DMS 273 treated with DMSO at 0.1 percent for 48 hours (cell line): ENCODE measurements at places on chromosomes 12 and 14.
A peak's percentile ranks its signal among the peaks of the same experiment; 100 is the strongest.

DNA sequence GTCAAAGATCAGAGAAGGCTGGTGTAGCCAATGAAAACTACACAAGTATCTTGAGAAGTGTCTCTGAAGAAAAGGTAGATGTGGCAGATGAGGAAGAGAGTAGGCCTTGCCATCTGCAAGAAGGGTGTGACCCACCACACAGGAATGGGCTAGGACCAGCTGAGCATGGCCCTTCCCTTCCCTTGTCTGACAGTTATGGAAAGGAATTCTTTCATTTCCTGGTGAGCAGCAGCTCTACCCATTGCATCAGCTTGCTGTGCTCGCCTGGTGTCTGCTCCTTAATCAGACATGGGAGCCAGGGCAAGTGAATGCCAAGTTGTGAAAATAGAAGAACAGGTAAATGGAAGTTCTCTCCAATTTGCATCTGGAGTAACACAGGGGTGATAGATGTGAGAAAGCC, 145.2 kb upstream of the KRR1 start:
- DNase-seq = no peak

GRCh38 chr14:24260026-24260779, 2.8 kb downstream of the TGM1 start:
- DNase-seq = no peak

DNA sequence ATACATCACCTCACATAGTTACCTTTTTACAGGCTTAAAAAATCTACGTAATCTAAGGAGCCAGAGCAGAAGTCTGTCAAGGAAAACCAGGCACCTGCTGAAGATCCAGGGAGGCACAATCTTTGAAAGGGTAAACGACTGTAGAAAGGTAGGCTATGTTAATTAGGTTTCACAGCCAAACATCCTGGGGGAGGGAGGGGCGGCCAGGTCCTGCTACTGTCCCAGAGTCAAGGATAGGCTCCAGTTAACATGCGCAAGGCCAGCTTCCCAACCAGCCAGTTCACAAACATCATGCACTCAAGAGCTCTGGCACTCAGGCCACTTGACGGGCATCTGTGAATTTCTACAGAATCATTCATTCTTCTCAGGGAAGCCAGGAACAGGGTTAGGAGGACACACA, 22.9 kb downstream of the NIN start:
- no peak for DNase-seq

GRCh38 chr12:70757830-70758493, 120.7 kb upstream of the PTPRB start:
- DNase-seq = no peak

DNA sequence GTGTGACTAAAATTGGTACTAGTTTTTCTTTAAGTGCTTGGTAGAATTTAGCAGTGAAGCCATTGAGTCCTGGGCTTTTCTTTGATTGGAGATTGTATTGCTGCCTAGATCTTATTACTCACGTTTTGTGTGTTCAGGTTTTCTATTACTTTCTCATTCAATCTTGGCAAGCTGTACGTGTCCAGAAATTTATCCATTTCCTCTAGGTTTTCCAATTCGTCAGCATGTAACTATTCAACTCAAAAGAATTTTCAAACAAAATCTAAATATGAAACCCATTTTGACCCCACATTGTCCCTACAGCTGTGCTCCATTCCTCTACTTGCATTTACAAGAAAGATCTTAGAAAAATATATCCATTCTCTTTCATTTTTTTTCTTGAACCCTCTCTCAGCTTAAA, 1613.4 kb upstream of the SEL1L start:
- no peak for DNase-seq

- DNase-seq = no peak
Measured at GRCh38 chr12:132191715-132192553, 47.7 kb downstream of the NOC4L start.

- DNase-seq = no peak
Measured at GRCh38 chr14:69441948-69442347, 42.6 kb upstream of the PLEKHD1 start.

DNA sequence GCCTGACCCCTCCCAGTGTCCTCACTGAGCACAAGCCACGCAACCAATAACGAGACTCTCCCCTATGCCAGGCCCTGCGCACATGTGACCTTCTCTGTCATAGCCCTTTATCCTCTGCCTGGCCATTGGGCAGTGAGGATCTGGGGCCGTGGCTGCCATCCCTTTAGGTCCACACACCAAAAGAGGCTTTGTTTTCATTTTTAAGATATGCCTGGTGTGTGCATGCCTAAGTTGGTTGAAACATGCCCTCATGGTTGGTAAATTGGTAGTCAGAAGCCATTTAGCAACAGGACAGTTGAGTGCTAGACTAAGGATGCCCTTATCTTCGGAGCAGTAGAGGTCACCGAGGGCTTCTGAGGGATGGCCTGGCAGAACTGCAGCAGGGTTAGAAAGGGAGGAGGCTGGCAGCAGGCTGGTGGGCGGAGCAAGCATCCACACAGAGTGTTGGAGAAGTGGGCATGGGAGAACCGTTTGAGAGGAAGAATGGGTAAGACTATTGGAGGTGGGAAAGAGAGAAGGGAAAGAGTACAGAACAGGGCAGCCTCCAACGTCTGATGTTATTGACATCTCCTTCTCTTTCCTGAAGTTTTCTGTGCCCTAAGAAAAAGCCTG, 75.1 kb downstream of the SLC24A4 start:
- no peak for DNase-seq

- no peak for DNase-seq
Measured at GRCh38 chr14:69231486-69231885, 28.5 kb upstream of the GALNT16 start.

DNA sequence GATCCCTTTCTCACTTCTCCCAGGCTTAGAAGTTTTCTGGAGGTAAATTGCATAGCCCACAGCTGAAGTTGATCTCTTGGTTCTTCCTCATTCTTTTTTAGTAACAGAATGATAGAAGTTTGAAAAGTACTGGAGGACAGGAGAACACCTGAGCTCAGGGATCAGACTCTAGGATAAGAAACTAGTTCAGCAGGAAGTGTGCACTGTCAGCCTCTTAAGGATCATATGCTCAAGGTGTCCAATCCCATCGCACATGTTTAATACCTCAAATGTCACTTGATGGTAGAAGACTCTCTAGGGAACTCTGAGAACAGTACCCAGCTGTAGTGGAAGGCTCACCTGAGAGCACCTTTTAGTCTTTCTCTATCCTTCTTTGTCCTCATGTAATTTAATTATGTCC, 14.7 kb upstream of the LIMA1 start:
- DNase-seq = no peak

DNA sequence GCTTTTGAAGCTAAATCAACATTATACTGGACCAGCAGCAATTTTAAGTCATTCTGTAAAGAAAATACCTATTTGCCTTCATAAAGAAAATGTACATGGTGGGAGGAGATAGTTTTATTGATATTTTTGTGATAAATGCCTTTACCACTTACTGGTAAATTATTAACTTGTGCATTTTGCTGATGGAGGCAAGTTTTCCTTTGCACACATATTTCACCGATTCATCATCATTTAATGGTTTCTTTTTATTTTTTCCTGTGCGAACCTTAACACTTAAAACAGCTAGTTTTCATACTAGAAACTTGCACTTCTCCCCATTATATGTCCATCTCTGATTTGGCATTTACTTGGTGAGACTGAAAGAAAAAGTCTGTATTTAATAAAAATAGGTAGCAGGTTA, 239.3 kb downstream of the TRHDE start:
- no peak for DNase-seq

GRCh38 chr12:81974762-81975161, 215.6 kb upstream of the PPFIA2 start:
- no peak for DNase-seq

GRCh38 chr12:68040450-68041075, 51.3 kb downstream of the IFNG-AS1 start:
- DNase-seq = peak; percentile 41

- no peak for DNase-seq
Measured at GRCh38 chr14:56400109-56400825, 179.3 kb upstream of the TMEM260 start.

DNA sequence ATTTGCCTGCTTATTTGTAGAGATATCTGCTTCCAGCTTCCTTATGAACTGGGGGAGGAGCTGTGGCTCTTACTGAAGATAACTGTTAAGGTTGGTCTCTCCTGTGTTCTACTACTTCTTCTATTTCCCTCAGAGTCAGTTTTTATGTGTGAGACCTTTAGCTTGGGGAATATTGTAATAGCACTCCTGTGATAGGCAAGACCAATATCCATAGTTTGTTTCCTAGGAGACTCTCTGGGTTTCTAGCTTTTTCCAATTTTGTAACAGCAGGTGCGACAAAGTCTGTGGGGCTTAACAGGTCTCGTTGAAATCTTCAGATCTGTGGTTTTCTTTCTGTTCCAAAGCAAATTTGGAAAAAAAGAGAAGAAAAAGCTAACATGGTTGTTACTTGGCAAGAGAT, at the start of gene OR10G3:
TSS of gene OR10G3 (minus strand) at position 101 of the 400 bp plus-strand sequence. CDS start 9,332 bp downstream, outside the sequence.
- DNase-seq = no peak

GRCh38 chr12:71130521-71131069, 27.2 kb downstream of the TSPAN8 start:
- DNase-seq = no peak

DNA sequence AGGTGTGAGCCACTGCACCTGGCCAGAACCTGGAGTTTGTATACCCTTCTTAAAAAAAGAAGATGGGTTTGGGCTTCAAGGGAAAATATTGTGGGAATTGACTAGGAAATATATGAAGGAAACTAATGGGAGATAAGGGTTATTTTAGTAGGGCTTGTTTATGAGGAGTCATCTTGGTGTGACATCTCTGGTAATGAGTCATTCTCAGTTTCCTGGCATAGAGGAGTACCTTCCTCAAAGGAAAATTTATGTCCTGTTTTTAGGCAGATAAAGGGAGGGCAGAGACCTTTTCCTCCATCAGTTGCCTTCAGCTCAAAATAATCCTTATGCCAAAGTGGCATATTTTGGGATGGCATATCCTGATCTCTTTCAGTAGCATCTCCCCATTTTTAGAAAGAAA, 30.6 kb upstream of the NFKBIA start:
- no peak for DNase-seq

DNA sequence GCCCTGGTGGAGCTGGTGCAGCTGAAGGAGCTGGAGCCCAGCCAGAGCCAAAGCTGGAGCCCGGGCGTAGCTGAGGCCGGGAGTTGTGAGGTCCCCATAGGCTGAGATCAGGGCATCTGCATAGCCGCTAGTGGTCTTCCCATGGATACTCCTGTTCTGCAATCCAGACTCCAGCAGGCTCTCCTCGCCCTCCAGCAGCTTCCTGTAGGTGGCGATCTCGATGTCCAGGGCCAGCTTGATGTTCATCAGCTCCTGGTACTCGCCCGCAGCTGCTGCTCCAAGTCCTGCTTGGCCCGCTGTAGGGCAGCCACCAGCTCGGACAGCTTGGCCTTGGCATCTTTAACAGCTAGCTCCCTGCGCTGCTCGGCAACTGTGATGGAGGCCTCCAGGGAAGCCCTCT, 966.1 kb downstream of the FSCB start:
- no peak for DNase-seq

DNA sequence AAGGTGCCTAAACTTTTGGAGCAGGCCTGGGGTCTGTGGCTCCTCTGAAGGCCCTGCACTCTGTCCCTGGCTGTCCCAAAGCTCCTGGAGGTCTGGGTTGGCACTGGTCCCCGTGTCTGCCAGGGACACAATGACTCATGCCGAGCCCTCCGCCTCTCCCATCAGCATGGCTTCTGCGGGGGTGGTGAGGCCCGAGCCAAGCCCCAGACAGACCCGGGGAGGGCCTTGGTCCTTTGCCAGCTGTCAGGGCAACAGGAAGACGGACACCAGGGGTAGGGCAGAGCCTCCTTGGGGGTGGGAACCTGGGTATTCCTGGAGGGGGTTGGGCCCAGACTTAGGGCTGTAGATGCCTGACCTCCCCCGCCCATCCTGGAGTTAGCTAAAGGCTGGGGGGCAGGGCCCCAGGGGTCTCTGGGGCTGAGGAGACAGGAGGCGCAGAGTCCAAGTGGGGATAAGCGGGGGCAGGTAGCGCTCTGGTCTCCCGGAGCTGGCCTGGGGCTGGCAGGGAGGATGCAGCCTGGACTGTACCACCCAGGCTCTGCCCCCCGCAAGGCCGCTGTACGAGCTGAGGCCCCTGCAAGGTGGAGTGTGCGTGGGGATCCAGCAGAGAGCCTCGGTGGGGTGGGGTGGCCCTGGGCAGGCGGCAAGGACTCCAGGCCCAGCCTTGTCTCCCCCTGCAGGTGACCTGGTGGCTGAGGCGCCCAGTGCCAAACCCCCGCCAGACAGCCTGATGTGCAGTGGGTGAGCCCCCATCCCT, 16.4 kb upstream of the PUS1 start:
- DNase-seq = no peak

DNA sequence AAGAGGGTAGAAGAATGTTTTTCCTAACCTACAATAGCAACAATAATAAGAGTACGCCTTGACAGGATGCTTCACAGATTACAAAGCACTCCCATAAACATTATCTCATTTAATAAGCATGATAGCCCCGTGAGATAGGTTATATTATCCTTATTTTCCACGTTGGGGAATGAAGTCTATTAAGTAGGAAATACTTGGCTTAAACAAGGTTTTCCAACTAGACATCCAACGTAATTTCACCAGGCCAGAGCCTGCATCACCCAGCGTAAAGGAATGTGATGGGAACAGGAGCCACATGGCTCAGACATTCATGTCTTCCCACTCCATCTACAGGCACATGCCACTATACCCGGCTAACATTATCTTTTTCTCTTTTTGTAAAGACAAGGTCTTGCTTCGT, 223.4 kb upstream of the AMIGO2 start:
- no peak for DNase-seq

DNA sequence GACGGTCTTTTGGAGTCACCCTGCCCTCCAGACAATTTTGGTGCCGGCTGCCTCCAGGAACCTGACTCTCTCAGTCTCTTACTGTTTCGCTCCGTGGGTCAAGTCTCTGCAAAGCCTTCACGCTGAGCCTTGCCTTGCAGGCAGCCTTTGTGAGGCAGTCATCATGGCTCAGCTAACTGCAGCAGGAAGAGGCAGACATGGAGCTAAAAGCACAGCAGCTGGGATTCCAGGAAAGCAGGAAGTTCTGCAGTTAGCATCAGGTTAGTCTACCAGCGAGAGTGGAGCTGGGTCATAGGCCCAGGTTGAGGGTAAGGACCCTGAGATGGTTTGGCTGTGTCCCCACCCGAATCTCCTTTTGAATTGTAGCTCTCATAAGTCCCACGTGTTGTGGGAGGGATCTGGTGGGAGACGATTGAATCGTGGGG, 305.4 kb downstream of the PCNX1 start:
- DNase-seq = no peak

GRCh38 chr12:80490329-80490728, 46.3 kb downstream of the PTPRQ start:
- DNase-seq = no peak

- DNase-seq = no peak
Measured at GRCh38 chr12:128687851-128688250, 135.9 kb downstream of the SLC15A4 start.

DNA sequence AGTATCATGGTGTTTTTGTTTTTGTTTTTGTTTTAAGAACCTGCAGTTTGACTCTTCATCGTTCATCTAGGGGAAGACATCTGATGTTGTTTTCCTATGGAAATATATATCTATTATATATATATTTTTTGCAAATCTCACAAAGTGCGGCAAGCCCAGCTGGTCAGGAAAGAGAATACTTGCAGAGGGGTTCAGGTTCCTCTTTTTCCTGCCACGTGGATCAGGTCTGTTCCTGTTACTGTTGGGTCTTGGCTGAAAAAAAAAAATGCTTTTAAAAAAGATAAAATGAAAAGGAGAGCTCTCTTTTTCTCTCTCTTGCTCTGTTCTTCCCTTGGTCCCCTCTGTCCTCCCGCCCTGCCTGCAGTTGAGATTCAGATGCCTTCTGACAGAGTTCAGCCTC, 179.4 kb upstream of the BCL2L14 start:
- DNase-seq = no peak

GRCh38 chr12:124321556-124322270, 26.8 kb downstream of the RFLNA start:
- DNase-seq = no peak
